Thymus (tissue), 14 donors: ENCODE measurements at places on chromosomes 6 and 20. TPM values are rescaled to one million over a fixed set of nuclear protein-coding genes. Genes with fewer than 3 reads are reported as not detected.

SRC gene
- total RNA-seq, result 4.4 TPM

MYH7B gene
- total RNA-seq, result 0.09 TPM

GRCh38 chr20:46099491-46100287 lies 9.9 kb upstream of the NCOA5 start:
- no peak for DNase-seq
- H3K27ac ChIP-seq, result no peak overlapping the region
- no peaks in the 10 kb centered on the region for H3K4me1 ChIP-seq

DNA sequence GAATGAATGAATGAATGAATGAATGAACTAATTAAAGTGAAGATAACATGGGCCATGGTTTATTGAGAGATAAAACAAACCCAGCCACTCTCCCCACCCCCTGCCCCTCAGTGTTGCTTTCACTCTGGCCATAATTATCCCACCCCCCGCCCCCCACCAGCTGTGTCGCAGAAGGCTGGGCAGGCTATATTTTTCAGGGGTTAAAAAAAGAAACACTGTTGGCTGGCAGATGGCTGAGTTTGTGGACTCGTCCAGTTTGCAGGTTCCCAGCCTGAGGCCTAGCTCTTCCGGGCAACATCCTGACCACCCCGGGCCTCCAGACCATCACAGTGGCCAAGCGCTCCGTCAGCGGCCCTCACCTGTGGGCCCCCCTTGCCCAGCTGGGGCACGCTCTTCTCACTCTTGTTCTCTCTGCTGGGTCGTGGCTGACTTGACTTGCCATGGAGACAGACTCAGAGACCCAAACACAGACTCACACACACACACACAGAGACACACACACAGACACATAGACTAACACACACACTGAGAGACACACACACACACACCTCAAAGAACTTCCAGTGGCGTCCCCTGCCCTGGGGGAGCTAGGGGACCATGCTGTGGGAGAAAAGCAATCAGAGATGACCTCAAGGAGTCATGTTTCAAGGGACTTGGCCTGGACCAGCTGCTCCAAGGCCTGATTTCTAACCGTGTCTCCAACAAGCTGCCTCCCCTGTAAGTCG lies 2.2 kb upstream of the GRM4 start:
- H3K27me3 ChIP-seq, result peaks cover 61% of the 10 kb centered on the region
- no peaks in the 10 kb centered on the region for H3K36me3 ChIP-seq
- H3K27ac ChIP-seq, result no peak overlapping the region

DNA sequence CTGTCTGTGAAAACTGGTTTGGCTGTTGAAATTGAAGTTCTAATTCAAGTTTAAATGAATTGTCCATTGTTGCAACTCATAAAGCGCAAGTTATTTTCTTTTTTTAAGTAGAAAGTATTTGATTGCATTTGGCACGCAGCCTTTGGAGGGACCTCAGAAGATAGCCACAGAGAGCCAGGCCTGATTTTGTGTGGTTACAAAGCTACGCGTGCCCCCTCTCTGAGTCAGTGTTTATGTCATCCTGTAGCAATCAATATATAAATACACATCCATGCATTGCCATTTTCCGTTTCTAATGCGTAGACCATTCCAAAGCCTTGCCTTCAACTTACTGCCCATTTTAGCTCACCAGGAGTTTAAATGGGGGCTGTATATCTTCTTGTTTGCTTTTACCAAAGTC lies 173.2 kb downstream of the TMEM242 start:
- no peak overlapping the region for H3K4me3 ChIP-seq
- H3K27ac ChIP-seq, result no peak overlapping the region
- DNase-seq, result no peak
- H3K27me3 ChIP-seq, result no peaks in the 10 kb centered on the region
- peaks cover 40% of the 10 kb centered on the region for H3K36me3 ChIP-seq
- H3K4me1 ChIP-seq, result no peaks in the 10 kb centered on the region

DNA sequence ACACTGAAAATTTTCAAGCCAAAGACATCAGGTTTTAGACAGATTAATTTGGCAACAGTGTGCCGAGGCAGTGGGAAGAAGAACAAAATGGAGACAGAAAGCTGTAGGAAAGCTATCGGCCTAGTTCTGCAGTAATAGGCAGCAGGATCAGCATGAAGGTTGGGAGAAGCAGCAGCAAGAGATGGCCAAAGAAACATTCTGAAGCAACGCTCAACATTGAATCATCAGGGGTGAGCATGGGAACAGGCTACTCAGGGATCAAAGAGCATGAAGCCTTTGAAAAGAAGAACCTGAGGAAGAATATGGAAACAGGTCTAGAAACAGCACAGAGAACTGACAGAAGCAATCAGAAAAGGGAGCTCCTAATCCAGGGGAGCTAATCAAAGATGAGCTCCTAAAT lies 7.1 kb upstream of the DST start:
- H3K36me3 ChIP-seq, result no peaks in the 10 kb centered on the region
- no peaks in the 10 kb centered on the region for H3K4me1 ChIP-seq
- no peaks in the 10 kb centered on the region for H3K27me3 ChIP-seq
- no peak overlapping the region for H3K4me3 ChIP-seq
- no peak overlapping the region for H3K27ac ChIP-seq

GRCh38 chr6:127784468-127784867 lies 116.4 kb downstream of the THEMIS start:
- no peak overlapping the region for H3K4me3 ChIP-seq
- H3K27me3 ChIP-seq, result no peaks in the 10 kb centered on the region
- H3K4me1 ChIP-seq, result peaks cover 2% of the 10 kb centered on the region

DNA sequence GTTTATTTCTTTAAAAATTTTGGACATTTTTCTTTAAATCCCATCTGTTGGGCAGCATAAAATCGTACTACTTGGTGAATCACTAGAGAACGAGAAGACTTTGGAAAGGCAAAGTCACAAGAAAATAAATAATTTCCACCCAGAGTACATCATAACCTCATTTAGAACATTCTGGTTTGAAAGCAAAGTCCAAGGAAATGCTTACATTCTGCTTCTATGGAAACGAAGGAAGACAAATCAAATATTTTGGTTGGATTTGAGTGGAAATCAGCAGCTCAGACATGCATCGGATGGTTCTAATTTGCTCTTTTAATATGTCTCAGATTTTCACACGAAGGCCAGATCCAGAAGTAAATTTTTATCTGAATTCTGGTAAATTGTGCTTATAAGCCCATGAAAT lies 60.7 kb upstream of the LTV1 start:
- no peak for DNase-seq
- H3K27me3 ChIP-seq, result no peaks in the 10 kb centered on the region
- no peak overlapping the region for H3K4me3 ChIP-seq
- H3K4me1 ChIP-seq, result no peaks in the 10 kb centered on the region
- no peaks in the 10 kb centered on the region for H3K36me3 ChIP-seq

DNA sequence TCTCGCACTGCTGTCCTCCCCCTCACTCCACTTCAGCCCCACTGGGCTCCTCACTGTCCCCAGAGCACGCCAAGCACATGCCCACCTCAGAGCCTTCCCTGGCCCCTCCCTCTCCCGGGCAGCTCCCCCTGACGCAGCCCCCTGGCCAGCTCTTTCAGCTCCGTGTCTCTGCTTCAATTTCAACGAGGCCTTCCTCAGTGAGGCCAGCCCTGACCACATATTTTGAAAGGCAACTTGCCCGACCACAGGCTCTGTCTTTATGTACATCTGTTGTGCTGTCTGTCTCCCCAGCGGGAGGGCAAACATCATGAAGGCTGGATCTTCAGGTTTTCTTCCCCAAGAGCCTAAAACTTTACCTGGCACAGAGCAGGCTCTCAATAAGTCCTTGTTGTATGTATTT lies 44.6 kb downstream of the JPH2 start:
- no peak overlapping the region for H3K4me3 ChIP-seq
- peaks cover 24% of the 10 kb centered on the region for H3K27me3 ChIP-seq
- no peak overlapping the region for H3K27ac ChIP-seq
- H3K36me3 ChIP-seq, result no peaks in the 10 kb centered on the region

DNA sequence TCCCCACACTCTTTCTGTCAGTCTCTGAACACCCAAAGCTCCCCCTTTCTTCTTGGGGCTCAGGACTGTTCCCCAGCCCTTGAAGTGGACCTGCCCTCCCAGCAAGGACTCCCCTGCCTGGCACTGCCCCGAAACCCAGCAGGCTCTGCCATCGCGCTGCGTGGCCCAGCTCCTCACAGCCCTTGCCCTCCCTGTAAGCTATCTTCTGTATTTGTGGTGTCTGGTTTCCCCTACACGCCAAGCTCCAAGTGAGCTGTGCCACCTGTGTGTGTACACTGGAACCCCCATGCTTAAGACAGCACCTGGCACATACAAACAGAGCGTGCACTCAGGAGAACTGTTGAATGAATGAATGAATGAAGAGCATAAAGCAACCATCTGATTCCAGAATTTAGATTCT lies 57.7 kb downstream of the TMEM242 start:
- no peak for DNase-seq
- no peaks in the 10 kb centered on the region for H3K4me1 ChIP-seq
- no peaks in the 10 kb centered on the region for H3K27me3 ChIP-seq
- no peak overlapping the region for H3K4me3 ChIP-seq
- no peak overlapping the region for H3K27ac ChIP-seq

- no peaks in the 10 kb centered on the region for H3K27me3 ChIP-seq
- no peak overlapping the region for H3K27ac ChIP-seq
- no peaks in the 10 kb centered on the region for H3K4me1 ChIP-seq
- no peaks in the 10 kb centered on the region for H3K36me3 ChIP-seq
- no peak for DNase-seq
- H3K4me3 ChIP-seq, result no peak overlapping the region
These were observed 128.5 kb upstream of the ENPP5 start for GRCh38 chr6:46299253-46299652.

- H3K27me3 ChIP-seq, result no peaks in the 10 kb centered on the region
- no peaks in the 10 kb centered on the region for H3K36me3 ChIP-seq
- DNase-seq, result no peak
- no peak overlapping the region for H3K4me3 ChIP-seq
- H3K27ac ChIP-seq, result no peak overlapping the region
These were observed 27.8 kb upstream of the FAM110A start for GRCh38 chr20:805713-806112.

GRCh38 chr6:9208966-9209365 lies 773.6 kb upstream of the SLC35B3 start:
- no peak overlapping the region for H3K27ac ChIP-seq
- no peak overlapping the region for H3K4me3 ChIP-seq
- DNase-seq, result no peak
- no peaks in the 10 kb centered on the region for H3K27me3 ChIP-seq
- H3K36me3 ChIP-seq, result no peaks in the 10 kb centered on the region

GRCh38 chr6:95815389-95816056 lies 200.3 kb upstream of the FUT9 start:
- H3K36me3 ChIP-seq, result no peaks in the 10 kb centered on the region
- DNase-seq, result no peak
- H3K4me1 ChIP-seq, result no peaks in the 10 kb centered on the region
- H3K27me3 ChIP-seq, result no peaks in the 10 kb centered on the region
